ENCODE measurements at places on chromosomes 4 and X. TPM values are rescaled to one million over a fixed set of nuclear protein-coding genes. Genes with fewer than 3 reads are reported as not detected.

The RAB39B gene
- 0.72 TPM for total RNA-seq

DNA sequence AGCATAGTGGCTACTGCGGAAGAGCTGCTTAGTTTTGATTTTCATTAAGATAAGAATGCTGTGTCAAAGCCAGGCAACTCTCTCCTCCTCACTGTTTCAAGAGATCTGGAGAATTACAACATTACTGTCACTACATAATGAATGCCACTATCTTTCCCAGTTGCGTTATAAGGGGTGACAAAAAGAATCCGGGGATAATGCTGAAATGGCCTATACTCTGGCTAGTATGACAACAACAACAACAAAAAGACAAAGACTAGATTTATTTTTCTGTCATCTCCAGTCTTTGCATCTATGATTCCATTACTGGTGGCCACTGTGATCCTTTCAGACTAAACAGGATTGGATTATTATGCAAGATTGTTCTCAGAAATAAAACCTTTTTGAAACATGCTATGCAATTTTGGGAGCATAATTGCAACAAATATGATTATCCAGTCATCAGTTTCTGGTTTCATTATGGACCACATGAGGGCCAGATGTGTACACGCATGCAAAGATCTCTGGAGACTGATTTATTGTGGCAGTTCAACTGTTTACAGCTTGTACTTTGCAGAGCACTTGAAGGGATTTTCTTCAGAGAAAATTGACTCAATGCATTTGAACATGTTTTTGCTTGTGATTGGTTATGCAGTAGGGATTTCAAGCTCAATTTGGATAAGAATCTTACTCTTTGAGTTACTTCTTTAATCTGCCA is 31.1 kb upstream of the SPANXB1 start:
- no peaks in the 10 kb centered on the region for H3K27me3 ChIP-seq
- no peaks in the 10 kb centered on the region for H3K4me1 ChIP-seq
- no peak overlapping the region for H3K27ac ChIP-seq
- H3K4me3 ChIP-seq: no peak overlapping the region

DNA sequence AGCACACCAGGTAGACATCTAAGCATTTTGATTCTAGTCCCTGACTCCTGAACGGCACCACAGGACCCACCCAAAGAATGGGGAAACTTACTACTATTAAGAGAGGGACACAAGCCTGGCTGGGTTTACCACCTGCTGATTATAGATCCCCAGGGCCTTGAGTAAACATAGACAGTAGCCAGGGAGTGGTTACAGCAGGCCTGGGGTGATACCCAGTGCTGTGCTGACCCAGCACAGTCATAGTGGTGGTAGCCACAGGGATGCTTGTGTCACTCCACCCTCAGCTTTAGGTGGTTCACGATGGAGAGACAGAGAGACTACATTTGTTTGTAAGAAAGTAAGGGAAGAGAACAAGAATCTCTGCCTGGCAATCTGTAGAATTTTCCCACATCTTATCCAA is 11.7 kb downstream of the CYSLTR1 start:
- no peaks in the 10 kb centered on the region for H3K36me3 ChIP-seq
- H3K4me1 ChIP-seq: no peaks in the 10 kb centered on the region
- H3K27ac ChIP-seq: no peak overlapping the region
- DNase-seq: no peak

The TRAM1L1 gene
- 1.3 TPM for total RNA-seq

- H3K27me3 ChIP-seq: no peaks in the 10 kb centered on the region
- H3K27ac ChIP-seq: no peak overlapping the region
- no peak overlapping the region for H3K4me3 ChIP-seq
Observed at GRCh38 chr4:4818415-4819212, 40.9 kb upstream of the MSX1 start.

DNA sequence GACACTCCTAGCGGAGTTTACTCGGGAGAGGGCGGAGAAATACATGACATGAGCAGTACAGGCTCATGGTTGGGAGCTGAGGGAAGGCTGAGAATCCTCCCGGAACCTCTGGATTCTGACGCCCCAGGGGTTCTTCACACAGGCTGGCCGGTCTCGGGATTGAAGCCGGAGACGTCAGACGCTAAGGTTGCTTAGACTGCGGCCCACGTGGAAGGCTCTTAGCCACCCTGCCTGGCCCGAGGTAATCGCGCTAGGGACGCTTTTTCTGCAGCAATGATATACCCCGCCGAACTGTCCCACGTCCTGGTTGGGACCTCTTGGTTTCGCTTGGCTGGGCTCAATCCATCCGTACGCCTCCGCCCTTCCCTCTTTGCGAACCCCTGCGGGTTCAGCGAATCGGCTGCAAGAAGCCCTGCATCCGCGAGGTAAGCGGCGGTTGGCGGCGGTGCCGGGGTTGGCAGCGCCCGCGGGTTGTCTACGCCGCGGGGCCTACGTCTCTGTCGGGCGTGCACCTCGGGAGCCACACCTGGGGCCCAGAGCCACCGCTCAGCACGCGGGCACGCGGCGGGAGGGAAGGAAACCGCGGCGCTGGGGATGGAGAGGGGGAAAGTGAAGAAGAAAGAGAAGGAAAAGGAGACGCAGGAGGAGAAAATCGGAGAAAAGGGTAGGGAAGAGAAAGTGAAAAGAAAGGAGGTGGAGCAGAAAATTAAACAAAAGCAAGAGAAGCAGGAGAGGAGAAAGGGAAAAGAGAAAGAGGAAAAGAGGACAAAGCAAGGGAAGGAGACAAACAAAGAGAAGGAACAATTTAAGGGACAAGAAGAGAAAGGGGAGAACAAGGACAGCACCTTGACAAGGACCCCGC is at the start of gene ARL9:
Gene ARL9, plus strand, starts transcription at position 523 of the 862 bp plus-strand sequence. Its CDS starts 72 bp downstream, at position 595.
- H3K4me3 ChIP-seq: peak within 1 kb of the TSS; percentile 59
- no peaks in the 10 kb centered on the region for H3K4me1 ChIP-seq
- no peak within 1 kb of the TSS for H3K27ac ChIP-seq
- H3K36me3 ChIP-seq: no peaks in the 10 kb centered on the region
- peak; percentile 85 for DNase-seq
- H3K27me3 ChIP-seq: no peaks in the 10 kb centered on the region

GRCh38 chr4:152981842-152982241 is 45.7 kb downstream of the FHDC1 start:
- H3K36me3 ChIP-seq: no peaks in the 10 kb centered on the region
- no peak for DNase-seq
- H3K27ac ChIP-seq: no peak overlapping the region
- no peaks in the 10 kb centered on the region for H3K4me1 ChIP-seq
- H3K27me3 ChIP-seq: no peaks in the 10 kb centered on the region

The GPR50 gene
- total RNA-seq: not detected

DNA sequence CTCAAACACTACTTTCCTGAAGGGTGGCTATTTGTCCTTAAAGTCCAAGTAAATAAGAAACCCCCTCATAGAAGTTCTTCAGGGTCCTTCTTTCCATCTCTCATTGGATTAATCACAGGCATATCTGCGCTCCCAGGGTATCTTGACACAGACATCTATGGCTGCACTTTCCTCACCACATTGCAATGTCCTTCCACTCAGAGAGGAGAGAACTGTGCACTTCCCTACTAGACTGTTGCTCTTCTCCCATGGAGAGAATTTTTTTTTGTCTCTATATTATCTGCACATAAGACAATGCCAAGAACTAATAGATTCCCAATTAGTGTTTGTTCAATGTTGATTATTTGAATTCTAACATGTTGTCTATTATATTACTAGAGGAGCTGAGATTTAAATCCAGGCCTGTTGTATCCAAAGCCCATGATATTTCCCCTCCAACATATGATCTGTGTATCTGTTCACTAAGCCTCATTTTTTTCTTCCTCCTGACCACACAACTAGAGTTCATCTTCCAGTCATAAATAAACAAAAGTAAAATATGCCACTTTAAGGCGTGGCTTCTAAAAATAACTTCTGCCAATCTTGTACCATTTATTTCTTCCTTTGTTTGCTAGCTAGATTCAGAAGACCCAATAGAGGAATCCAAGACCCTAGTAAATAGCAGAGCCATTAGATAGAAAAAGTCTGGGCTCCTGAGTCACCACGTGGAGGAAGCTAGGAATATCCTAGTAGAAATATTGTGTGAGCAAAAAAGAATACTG is 61.5 kb upstream of the FAM241A start:
- no peak overlapping the region for H3K4me3 ChIP-seq
- H3K4me1 ChIP-seq: no peaks in the 10 kb centered on the region
- no peaks in the 10 kb centered on the region for H3K36me3 ChIP-seq
- H3K27ac ChIP-seq: no peak overlapping the region

The ZNF711 gene
- total RNA-seq: 5.2 TPM

GRCh38 chr4:127214016-127214415 is 418.7 kb upstream of the INTU start:
- H3K27me3 ChIP-seq: no peaks in the 10 kb centered on the region
- no peak overlapping the region for H3K27ac ChIP-seq
- no peaks in the 10 kb centered on the region for H3K36me3 ChIP-seq
- no peaks in the 10 kb centered on the region for H3K4me1 ChIP-seq
- DNase-seq: peak; percentile 46

- no peak overlapping the region for H3K27ac ChIP-seq
- no peaks in the 10 kb centered on the region for H3K36me3 ChIP-seq
- no peak overlapping the region for H3K4me3 ChIP-seq
- H3K4me1 ChIP-seq: no peaks in the 10 kb centered on the region
Observed at GRCh38 chr4:31365006-31365690, 645.0 kb downstream of the PCDH7 start.

GRCh38 chr4:158786955-158787354 is 18.1 kb downstream of the FNIP2 start:
- peak overlapping the region; percentile 67 for H3K27ac ChIP-seq
- DNase-seq: no peak
- H3K4me3 ChIP-seq: no peak overlapping the region
- H3K36me3 ChIP-seq: no peaks in the 10 kb centered on the region
- H3K4me1 ChIP-seq: peaks cover 22% of the 10 kb centered on the region

The FRAS1 gene
- 0.87 TPM for total RNA-seq

DNA sequence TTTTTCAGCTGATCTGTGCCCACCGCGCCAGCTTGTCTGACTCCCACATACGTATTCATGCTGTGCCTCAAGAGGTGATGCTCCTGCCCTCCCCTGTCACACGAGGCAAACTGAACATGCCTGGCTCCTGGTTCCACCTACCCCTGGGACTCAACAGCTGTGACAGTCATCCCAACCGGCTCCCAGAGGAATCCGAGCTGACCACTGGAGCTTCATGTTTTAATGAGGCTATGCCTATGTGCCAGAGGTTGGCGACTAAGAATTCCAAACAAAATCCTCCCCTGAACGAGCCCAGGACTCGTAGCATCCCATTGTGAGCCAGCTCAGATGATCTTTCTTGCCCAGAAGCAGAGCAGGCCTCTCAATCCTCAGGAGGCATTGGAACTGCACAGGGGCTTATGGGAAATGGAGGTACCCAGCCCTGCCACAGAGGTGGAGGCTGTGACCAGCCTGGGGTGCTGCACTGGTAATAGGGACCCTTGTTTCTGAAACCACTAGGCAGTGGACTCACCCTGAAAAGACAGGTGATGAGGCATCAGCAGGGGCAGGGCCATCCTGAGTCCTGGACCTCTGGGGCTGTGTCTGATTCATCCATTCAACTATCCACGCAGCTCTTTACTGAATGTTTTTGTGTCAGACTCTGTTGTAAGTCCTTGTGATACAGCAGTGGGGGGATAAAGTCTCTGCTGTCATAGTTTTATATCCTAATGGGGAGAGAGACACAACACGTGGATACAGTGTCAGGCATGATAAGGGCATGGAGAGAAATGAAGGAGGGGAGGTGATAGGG is 325.0 kb downstream of the EVC2 start:
- H3K27ac ChIP-seq: no peak overlapping the region
- no peak overlapping the region for H3K4me3 ChIP-seq
- H3K27me3 ChIP-seq: no peaks in the 10 kb centered on the region
- H3K36me3 ChIP-seq: no peaks in the 10 kb centered on the region
- no peak for DNase-seq

DNA sequence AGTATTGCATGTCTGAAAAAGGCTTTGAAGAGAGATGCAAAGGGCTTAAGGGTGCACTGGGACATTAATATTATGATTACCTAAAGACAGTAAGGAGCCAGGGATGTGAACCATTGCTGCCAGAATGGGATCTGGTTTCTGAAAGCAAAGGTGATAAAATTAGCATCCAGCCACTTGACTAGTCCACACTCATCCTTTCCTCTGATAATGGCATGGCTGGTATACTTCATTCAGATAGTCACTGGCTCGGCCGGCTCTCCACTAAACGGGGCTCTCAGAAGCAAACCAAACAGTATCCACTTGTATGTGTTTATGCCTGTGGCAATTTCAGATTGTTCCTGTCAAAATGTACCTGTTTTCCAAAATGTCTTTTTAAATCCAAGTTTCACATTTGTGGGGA is 46.4 kb downstream of the MAMLD1 start:
- no peak overlapping the region for H3K4me3 ChIP-seq
- no peak for DNase-seq
- H3K27ac ChIP-seq: no peak overlapping the region

The GRPEL1 gene
- total RNA-seq: 22.0 TPM

GRCh38 chr4:139556724-139557555 is 921 bp upstream of the SETD7 start:
- no peaks in the 10 kb centered on the region for H3K36me3 ChIP-seq
- DNase-seq: peak; percentile 88
- no peaks in the 10 kb centered on the region for H3K27me3 ChIP-seq
- peak overlapping the region; percentile 79 for H3K4me3 ChIP-seq

DNA sequence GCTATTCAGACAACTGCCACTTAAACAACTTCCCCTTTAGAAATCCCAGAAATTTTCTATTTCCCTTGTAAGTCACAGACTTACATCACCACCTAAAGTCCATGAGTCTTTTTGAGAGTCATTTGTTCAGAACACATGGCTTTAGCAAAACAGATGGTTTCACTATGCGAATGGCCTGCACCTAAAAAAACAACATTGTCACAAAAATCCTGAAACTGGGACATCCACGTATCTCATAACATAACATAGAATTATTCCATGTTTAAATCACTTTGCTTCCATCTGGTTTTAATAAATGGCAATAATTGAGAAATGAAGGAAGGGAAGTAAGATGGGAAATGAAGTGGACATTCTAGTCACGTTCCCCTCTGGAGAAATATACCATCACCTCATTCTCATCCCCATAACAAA is 155.3 kb upstream of the EDNRA start:
- no peaks in the 10 kb centered on the region for H3K36me3 ChIP-seq
- no peak overlapping the region for H3K27ac ChIP-seq
- DNase-seq: no peak
- no peak overlapping the region for H3K4me3 ChIP-seq

The CMC4 gene
- total RNA-seq: 6.6 TPM

DNA sequence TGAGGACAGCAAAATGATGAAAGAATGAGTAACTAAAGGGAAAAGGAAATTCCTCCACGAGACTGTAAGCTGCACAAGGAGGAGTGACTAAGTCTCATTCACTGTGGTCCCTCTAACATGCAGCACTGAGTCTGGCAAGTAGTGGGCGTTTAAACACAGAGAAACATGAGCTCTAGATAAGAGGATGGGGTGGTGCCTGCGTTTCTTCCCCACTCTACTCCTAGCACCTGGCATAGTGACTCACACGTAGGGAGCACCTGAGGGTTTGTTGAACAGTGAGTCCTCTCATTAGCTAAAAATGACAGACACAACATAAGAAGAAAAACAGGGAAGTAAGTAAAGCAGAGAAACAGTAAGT is 105.8 kb upstream of the CBR4 start:
- peaks cover 11% of the 10 kb centered on the region for H3K4me1 ChIP-seq
- no peaks in the 10 kb centered on the region for H3K27me3 ChIP-seq
- no peak for DNase-seq
- no peak overlapping the region for H3K4me3 ChIP-seq
